NCI-H2107 (cell line): ENCODE measurements at places on chromosomes 11 and 22.

GRCh38 chr11:118714816-118715215 is 35.4 kb upstream of the TREH start:
- no peak for DNase-seq

DNA sequence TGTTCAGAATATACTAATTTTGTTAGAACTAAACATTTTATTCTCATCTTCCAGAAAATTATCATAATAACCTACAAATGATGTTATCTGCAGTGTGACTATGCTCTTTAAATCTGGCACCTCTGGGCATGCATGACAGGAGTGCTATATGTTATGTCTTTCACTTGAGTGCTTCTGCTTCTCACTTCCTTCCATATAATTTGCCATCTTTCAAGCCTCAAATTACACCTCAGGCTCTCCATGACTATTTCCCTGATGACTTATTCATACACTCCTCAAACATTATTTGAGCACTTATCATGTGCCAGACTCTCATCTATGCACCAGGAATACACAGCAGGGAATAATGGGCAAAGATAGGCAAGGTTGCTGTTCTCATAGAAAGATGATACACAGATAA is 219.3 kb upstream of the POU2AF2 start:
- no peak for DNase-seq

GRCh38 chr11:2933375-2934020 is 4.3 kb upstream of the PHLDA2 start:
- DNase-seq, result no peak

GRCh38 chr11:95092549-95093324 is 3.1 kb downstream of the ENDOD1 start:
- no peak for DNase-seq

DNA sequence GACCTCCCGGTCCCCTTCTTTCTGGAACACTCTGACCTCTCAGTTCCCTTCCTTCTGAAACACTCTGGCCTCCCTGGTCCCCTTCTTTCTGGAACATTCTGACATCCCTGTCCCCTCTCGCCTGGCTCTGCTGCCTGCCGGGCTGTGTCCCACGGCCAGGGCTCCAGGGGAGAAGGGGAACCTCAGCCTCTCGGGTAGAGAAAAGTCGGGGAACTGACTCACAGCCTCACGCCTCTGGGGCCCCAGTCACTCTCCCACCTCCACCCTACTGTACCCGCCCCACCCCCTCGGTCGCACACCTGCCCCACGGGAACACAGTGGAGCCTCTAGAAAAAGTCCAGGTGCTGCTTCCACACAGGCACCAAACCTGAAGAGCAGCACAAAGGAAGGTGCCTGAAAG is 93.3 kb downstream of the BRD1 start:
- peak; percentile 26 for DNase-seq

GRCh38 chr22:42720263-42721044 is at the start of gene A4GALT:
Gene A4GALT, minus strand, starts transcription at chr22:42720870. Its CDS starts 26,919 bp downstream, at chr22:42693951.
- no peak for DNase-seq

DNA sequence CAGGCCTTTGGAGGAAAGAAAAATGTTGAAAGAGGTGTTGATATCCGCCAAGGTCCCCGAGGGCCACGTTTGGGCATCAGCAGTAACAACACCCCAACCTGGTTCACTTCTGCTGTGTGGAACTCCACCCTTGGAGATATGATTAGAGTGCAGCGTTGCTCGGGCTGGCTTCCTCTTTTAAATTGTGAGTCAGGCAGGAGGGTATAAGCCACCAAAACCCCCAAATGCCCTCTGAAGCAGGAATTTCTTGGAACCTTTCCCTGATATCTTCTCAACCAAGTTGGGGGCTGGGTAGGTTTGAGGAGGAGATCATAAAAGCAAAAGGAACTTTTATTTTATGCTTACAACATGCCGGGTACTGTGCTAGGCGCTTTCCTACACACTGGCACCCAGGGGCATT is 6.4 kb upstream of the C11orf96 start:
- DNase-seq, result no peak

- DNase-seq, result no peak
Measured at GRCh38 chr22:23388517-23388890, 191.6 kb downstream of the IGLL1 start.

DNA sequence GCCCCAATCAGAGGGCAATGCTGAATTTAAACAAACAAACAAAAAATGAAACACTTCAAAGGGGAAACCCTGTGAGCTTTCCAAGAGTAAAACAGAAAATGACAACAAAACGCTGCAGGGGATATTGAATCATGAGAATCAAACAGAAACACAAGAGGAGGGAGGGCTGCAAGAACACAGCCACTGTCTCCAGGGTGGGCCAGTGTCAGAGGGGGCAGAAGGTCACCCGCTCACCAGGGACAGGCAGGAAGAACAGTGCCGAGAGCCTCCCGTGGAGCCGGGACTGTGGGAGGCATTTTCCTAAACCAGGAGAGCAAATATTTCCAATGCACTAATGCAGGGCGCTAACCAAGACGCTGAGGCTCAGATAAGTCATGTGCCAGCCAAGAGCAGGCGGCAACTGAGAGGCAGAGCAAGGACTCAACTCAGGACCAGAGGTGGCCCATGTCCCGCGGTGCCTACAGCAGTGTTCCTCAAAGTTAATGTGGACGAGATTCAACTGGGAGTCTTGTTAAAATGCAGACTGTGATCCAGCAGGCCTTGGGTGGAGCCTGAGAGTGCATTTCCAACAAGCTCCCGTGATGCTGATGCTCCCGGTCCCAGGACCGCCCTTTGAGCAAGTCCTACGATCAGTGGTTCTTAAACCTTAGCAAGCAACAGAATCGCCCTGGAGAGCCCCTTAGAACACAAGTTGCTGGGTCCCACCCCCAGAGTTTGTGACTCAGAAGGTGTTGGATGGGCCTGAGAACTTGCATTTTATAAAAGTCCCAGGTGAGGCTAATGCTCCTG is 197.2 kb downstream of the TENM4 start:
- DNase-seq, result no peak

- no peak for DNase-seq
Measured at GRCh38 chr11:44859528-44859925, 91.2 kb downstream of the TP53I11 start.

- no peak for DNase-seq
Measured at GRCh38 chr11:14036469-14036868, 73.9 kb downstream of the SPON1 start.

GRCh38 chr11:112655371-112655770 is 305.8 kb upstream of the NCAM1 start:
- no peak for DNase-seq

- DNase-seq, result no peak
Measured at GRCh38 chr11:113906038-113906437, 1.4 kb downstream of the HTR3B start.

DNA sequence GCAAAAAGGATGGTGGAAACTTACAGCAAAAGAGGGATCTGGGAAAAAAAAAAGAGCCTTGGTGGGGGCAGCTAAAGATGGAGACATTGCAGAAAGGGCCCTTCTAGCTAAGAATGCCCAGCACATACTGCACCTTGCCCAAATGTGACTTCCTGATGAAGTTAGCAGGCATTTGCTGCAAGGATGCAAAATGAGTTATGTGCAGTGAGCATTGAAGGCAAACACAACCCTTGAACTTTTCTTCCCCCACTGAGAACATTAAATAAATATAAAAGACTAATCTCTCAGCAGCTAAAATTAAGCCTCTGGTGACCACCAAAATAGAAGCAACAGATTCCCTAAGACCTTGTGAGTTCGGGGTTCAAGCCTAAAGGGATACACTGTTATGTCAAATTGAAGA is 129.9 kb downstream of the ARL14EP start:
- no peak for DNase-seq

DNA sequence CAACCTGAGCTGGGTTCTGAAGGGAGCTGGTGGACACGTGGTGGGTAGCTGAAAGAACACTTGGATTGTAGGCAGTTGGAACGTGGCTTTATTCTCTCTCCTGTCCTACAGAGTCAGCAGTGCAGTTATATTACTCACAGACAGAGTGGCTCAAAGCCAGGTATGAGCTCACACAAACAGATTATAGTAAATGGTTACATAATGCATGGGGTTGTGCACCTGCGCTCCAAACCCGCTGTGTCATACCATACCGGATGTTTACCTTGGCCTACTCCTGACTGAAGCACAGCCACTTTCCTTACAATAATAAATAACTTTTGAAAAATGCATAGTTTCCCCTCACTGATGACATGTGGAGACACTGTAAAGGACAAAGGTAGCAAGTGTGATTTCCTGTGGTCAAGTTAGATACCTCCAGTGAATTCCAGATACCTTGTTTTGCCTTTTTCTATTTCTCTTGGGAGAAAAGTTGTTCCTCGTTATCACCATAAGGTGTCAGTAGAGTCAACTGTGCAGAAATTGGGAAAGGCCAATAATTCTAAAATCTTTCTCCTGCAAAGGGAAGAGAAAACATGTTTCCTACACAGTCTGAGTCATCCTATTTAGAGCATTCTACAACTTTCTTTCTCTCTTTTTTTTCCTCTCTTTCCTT is 13.5 kb downstream of the MS4A6A start:
- DNase-seq, result no peak

- no peak for DNase-seq
Measured at GRCh38 chr11:121870206-121871045, 245.6 kb downstream of the BLID start.

DNA sequence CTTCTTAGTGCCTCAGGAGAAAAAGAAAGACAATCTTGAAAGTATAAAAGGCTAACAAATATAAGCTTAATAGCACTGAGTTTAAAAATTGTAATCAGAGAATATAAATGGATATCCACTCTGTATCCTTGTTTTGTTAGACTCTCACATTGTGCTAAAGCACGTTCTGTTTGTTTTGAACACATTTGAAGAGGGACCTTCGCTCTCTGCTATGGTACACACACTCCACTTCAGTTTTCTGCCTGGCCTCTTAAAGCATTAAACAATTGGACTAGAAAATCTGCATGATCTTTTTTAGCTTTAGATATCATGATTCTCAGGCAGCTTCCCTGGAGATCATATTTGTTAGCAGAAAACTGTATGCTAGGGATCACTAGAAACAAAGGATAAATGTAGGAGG is 40.3 kb upstream of the PGR start:
- no peak for DNase-seq

DNA sequence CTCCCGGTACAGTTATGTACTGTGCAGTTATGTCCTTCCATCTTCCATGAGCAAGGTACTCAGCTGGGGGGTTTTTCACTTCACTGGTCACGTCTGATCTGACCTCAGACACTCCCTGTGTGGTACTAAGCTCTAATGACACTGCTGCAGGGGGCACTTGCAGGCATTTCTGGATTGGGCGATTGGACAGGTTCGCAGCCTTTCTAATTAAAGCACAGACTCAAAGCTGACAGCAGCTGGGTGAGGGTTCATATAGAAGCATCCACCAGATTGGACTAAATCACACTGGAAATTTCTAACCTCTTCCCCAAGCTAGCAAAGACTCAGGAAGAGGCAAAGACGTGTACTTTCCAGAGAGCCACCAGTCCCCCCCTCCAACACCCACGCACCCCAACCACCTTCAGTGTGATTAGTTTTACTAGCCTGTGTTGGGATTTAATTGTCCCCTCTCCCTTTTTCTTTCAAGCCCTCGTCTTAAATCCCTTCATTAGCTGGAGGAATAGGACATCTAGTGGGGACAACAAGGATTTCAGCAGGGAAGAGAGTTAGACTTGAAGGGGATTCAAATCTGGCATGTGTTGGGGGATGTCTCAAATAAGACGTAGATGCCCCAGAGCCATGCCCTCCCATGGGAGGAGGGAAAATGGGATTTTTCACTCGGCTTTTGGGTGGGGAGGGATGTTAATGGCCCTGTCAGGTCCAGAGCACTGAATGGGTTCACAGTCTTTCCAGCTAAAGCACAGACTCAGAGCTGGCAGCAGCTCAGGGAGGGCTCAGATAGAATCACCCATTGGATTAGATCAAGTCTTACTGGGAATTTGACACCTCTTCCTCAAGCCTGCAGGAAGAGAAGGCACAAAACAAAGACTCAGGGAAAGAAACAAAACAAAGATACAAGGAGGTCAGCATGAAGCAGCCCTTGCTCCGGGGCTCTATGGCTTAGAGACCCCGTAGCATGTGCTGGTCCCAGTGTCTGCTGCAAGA is 10.9 kb downstream of the INS start:
- no peak for DNase-seq

DNA sequence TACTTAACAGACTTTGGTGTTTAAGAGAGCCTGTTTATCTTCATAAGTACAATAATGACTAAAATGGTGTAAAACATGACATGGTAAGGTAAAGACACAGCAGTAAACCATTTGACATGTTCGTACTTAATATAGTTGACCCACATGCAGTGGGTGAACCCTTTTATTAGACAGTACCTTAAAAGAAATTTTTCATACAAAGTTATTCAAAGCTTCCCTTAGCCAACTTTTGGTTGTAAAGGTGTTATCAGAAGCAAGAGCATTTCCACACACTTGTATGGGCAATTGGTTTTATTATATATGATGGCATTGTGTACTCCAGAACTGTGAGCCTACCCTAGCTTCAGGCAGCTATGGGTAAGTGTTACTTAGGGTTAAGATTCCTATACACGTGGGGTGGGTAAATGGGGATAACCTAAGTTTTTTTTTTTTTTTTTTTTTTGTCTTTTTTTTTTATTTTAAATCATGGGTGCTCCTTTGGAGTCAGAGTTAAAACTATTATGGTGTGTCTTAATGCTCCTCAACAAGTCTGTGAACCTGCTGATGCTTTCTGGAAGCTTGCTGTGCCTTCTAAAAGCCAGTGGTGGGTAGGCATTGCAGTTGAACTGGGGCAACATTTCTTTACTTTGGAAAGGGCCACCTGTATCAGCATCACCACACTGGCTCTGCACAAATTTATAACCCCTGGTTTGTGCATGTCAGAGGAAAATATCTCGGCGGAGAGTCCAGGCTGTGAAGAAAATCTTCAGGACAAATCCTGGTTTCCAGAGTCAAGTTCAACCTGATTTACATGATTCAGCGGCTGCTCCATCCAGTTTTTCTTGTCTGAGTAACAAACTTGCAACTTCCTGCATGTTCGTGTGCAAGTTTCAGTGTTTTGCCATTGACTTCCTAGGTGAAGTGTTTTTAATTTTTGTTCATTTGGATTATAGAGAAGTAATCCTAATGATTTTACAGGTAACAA is 3.3 kb downstream of the PCF11 start:
- DNase-seq, result no peak

- DNase-seq, result no peak
Measured at GRCh38 chr22:22386602-22387385, 121.7 kb downstream of the ZNF280B start.

- no peak for DNase-seq
Measured at GRCh38 chr11:69948256-69949141, 129.3 kb upstream of the FGF3 start.

- DNase-seq, result no peak
Measured at GRCh38 chr22:22948651-22949571, 61.3 kb downstream of the IGLL5 start.
